NCI-H2029 treated with DMSO at 0.1 percent for 48 hours (cell line): ENCODE measurements at places on chromosomes 2 and 18.

GRCh38 chr2:40230707-40231432 lies 221.0 kb downstream of the SLC8A1 start:
- DNase-seq, result no peak

DNA sequence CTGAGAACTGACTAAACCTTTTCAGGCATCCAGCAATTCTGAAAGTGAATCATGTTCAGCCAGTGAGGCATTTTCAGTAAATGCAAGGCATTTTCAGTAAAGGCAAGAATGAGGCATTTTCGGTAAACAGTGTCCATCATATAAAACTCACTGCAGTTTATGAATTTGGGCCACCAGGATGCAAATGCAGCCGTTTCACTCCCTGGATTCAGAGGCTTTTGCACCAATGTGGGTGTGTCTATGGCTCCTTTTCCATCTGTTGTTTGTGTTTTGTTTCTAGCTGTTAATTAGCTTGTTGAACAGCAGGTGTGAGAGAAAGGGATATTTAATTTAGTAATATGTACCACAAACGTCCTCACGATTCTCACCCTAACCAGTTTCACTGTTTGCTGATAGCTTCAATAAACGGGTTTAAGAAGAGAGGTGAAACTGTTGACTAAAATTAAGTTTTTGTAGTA lies 116.3 kb upstream of the PGAP1 start:
- DNase-seq, result no peak

DNA sequence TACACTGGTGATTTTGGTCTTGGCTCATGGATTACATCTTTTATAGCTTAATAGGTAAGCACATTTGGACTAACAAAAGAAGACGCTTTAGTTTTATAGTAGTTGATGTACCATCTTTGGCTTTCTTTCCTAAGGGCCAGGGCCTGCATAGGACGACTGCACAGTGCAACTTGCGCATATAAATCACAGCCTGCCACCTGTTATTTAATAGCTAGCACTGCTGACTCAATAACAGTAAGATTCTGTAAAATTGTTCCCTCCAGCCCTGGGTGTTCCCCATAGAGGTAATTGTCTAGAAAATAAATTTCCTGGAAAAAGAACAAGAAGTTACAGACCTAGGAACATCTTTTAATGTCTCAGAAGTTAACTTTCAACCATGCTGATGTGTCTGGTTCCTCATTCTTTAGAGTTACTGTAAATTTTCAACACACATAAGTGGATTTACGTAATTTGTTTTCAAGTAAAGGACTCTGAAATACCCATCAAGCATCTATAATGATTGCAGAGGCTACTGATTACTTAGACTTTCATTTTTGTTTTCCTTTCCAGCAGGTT lies 594.2 kb upstream of the NXPH2 start:
- DNase-seq, result no peak

- no peak for DNase-seq
These were observed 701.0 kb downstream of the DCDC2C start for GRCh38 chr2:4404363-4404762.

DNA sequence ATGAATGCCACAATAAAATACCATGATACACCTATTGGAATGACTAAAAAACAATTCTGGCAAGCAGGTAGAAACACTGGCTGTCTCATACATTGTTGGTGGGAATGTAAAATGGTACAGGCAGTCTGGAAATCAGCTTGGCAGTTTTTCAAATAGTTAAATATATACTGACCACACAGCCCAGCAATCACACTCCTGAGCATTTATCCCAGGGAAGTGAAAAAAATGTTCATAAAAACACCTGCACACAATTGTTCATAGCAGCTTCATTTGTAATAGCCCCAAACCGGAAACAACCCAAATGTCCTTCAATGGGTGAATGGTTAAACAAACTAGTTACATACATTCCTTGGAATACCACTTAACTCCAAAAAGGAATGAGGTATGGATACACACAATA lies 137.2 kb downstream of the TFCP2L1 start:
- DNase-seq, result no peak

DNA sequence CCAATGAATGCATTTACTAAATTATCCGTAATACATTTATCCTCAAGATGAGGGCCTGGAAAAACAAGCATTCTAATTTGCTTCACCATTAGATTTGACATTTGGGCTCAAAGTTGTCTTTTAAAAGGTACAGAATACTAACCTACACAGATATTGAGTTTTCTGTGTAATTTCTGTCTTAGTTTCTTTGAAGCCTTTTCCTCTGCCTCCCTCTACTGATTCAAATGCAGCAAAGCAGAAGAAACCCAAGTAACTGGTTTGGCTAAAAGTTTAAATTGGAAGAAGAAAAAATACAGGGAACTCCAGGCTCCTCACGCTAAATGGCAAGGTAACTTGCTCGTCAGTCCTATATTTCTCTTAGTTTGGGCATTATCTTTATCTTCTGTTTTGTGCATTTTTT lies 53.3 kb upstream of the SLC5A7 start:
- no peak for DNase-seq
